ENCODE measurements at places on chromosomes 7 and 10.
A peak's percentile ranks its signal among the peaks of the same experiment; 100 is the strongest.

GRCh38 chr7:112192236-112193154, 13.7 kb downstream of the DOCK4 start:
- DNase-seq: no peak

GRCh38 chr7:155653803-155654202, 9.3 kb downstream of the RBM33 start:
- DNase-seq: no peak

DNA sequence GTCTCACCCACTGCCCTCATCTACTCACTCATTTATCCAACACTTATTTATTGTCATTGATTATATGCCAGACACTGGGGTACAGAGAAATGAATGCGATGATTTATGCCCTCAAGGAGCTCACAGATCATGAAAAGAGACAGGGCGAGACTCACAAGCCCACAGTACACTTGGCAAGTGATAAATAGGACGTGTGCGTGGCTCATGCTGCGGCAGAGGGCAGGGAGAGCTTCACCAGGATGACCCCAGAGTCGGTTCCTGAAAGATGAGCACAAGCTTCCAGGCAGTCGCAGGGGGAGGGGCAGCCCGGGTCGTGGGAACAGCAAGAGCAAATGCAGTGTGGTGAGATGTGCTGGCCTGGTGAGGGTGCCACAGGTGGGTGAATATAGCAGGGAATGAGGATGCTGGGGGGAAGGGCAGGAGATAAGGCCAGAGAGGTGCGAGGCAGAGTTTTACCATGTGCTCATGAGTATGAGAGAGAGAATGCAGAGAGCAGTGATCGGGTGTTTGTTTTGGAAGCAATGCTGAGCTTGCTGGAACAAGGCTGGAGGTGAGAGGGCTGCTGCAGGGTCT, 70.9 kb downstream of the ATXN7L1 start:
- DNase-seq: no peak

- DNase-seq: no peak
These were observed 488.5 kb downstream of the ZNF33B start for GRCh38 chr10:42149722-42150427.

GRCh38 chr10:67779465-67780203, 58.4 kb downstream of the DNAJC12 start:
- peak; percentile 64 for DNase-seq

GRCh38 chr7:75565132-75565837, 73.2 kb downstream of the SPDYE5 start:
- DNase-seq: no peak

- DNase-seq: peak; percentile 9
These were observed 53.8 kb downstream of the HGF start for GRCh38 chr7:81715984-81716588.

DNA sequence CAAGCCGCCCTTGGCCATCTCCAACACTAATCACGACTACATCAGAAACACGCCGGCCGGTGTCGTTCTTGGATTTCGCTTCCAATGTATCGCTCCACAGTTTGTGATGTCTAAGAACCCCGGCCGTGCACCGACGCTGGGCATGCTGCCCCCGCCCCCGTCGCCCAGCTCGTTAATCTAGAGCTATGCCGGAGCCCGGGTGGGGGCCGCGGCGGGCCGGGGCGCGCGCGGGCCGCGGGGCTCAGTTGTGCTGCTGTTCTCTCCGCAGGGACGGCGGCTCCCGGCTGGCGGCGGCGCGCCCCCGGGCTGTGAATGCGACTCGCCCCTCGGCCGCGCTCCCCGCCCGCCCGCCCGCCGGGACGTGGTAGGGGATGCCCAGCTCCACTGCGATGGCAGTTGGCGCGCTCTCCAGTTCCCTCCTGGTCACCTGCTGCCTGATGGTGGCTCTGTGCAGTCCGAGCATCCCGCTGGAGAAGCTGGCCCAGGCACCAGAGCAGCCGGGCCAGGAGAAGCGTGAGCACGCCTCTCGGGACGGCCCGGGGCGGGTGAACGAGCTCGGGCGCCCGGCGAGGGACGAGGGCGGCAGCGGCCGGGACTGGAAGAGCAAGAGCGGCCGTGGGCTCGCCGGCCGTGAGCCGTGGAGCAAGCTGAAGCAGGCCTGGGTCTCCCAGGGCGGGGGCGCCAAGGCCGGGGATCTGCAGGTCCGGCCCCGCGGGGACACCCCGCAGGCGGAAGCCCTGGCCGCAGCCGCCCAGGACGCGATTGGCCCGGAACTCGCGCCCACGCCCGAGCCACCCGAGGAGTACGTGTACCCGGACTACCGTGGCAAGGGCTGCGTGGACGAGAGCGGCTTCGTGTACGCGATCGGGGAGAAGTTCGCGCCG, 1.9 kb downstream of the VWC2 start:
- DNase-seq: peak; percentile 36

DNA sequence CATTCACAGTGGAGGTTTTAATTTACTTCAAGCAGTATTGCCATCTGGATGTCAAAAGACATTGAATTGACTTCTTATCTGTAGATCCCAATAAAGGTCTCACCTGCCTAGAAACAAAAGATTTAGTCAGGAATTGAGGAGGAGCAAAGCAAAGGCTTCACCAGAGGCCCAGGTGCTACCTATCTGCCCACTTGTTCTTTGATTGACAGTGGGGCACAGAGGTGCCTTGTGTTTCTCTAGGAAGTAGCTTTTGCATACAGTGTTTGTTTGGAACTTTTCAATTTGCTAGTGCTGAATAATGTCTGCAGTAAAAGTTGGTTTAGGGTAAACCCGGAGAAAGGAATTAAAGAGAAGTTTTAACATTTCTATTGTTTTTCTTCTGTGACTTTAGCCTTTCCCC, 40.4 kb downstream of the AUTS2 start:
- DNase-seq: no peak

GRCh38 chr10:28241741-28242399, 61.0 kb downstream of the MPP7 start:
- DNase-seq: peak; percentile 36

DNA sequence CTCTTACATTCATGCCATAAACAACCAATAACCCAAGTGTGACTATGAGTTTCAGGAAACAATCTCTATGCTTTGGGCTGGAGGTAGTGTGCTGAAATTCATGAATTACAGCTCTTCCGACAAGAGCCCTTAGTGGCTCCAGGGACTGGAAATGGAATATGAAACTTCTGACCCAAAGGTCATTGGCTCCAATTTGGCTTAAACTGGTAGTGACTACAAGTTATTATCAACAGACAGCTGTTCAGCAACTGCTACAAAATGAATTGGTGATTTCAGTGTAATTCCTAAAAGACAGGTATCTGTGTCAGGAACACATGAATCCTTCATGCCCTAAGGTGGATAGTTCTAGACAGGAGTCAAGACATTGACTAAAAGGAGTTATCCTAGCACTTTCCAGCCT, 745.4 kb downstream of the PHTF2 start:
- DNase-seq: no peak

DNA sequence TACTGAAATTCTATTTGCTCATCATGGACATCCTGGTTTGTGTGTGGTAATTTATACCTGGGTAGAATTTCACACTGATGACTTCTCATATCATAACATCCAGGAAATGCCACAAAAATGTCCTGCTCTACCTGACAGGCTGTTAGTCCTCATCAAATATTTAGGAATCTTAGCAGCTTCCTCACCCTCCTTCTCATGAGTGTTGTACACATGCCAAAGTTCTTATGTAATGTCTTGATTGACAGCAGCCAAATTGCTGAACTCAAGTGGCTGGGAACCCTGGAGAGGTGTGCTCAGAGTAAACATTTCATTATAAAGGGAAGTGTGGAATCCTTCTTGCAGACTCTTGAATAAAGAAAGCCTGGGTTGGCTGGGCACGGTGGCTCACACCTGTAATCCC, 8.9 kb downstream of the EEPD1 start:
- DNase-seq: peak; percentile 30

- DNase-seq: peak; percentile 5
These were observed 1.2 kb downstream of the SLC4A2 start for GRCh38 chr7:151060416-151061212.

DNA sequence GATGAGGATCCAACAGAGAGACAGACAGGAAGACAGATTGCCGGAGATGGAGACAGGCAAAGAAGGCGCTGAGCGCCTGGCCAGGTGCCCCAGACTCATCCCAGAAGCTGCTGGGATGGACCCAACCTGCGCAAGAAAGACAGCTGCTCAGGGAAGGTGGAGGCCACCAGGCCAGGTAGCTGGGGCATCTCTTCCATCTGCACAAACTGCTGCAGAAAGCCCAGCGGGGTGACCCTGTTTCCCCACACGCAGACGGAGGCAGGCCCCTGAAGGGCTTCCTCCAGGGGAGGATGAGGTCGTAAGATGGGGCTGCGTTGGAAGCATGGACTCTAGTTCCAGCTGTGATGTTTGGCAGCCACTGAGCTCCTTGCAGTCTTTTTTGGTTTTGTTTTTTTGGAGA, 16.5 kb upstream of the YWHAG start:
- DNase-seq: no peak

- DNase-seq: peak; percentile 55
These were observed at the start of gene HTR7 for GRCh38 chr10:90857635-90858460. Gene HTR7 (minus strand): TSS chr10:90858039. CDS start chr10:90857671, 368 bp downstream.

Data from NCI-H345 (cell line).